ENCODE measurements at places on chromosomes 2 and 18. TPM values are rescaled to one million over a fixed set of nuclear protein-coding genes. Genes with fewer than 3 reads are reported as not detected.

DNA sequence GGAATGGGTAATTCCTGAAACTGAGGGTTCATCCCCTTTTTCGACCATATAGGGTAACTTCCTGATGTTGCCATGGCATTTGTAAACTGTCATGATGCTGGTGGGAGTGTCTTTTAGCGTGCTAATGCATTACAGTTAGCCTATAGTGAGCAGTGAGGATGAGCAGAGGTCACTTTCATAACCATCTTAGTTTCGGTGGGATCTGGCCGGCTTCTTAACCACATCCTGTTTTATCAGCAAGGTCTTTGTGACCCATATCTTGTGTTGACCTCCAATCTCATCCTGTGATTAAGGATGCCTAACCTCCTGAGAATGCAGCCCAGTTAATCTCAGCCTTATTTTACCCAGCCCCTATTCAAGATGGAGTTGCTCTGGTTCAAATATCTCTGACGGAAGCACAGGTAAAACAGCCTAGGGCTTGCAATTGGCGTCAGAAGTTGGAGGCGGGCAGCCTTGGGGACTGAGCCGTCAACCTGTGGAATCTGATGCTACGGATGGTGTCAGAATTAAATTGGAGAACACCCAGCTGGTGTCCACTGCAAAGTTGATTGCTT is 19.5 kb downstream of the RALBP1 start:
- DNase-seq: no peak

GRCh38 chr2:241997017-241997416 is 127.5 kb downstream of the RTP5 start:
- DNase-seq: no peak

GRCh38 chr2:158686210-158686691 is 108.9 kb upstream of the DAPL1 start:
- DNase-seq: no peak

- DNase-seq: no peak
Measured at GRCh38 chr2:159714247-159714930, 2.1 kb downstream of the MARCHF7 start.

The CFAP65 gene
- total RNA-seq: not detected

Data from breast epithelium (tissue), 4 donors.